GM03348 (cell line): ENCODE measurements at places on chromosomes 1 and 21.

- DNase-seq, result no peak
Observed at GRCh38 chr1:43274125-43274803, 4.5 kb downstream of the TMEM125 start.

DNA sequence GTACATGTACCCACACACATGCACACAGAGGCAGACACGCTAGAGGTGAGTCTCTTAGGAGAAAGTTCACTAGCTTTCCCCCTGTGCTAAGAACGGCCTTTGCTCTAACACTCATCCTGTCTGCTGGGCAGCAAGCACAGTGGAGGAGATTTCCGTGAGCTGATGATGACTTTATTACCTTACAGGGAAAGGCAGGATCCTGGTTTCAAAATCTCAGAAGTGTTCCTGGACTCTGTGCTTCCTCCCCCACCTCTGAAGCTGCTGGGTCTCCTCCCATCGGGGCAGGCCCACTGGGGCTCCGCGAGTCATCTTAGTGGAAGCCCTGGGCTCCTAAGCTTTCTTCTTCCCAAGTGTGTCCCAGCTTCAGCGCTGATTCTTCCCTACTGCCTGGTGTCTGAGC, 2.7 kb downstream of the FAM3B start:
- DNase-seq, result no peak

- DNase-seq, result peak; percentile 51
Observed at GRCh38 chr1:59393211-59394180, 96.6 kb downstream of the FGGY start.

DNA sequence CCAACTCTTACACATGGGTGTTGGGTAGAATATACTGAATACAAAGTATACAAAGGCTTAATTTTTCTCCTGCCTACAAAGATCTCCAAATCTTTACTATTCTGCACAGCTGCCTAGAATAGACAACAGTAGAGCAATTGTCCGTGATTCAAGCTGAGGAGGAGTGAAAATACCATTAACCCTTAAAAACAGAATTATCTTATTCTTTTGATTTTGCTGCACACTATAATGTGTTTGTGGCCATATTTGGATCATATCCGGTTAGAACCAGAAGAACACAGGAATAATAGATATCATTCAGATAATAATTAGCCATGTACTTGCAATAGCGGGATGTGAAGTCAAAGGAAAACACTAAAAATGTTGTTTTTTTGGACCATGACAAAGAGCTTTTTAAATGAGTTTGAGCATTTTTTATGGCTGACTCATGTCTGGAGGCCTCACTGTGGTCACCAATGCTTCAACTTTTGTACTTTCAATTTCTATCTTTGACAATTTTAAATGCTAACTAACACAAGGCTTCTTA, 197.6 kb upstream of the FOXD3 start:
- DNase-seq, result peak; percentile 65

- no peak for DNase-seq
Observed at GRCh38 chr1:247402120-247402675, 13.8 kb upstream of the NLRP3 start.

GRCh38 chr1:115303364-115303763, 34.7 kb downstream of the NGF start:
- DNase-seq, result no peak

DNA sequence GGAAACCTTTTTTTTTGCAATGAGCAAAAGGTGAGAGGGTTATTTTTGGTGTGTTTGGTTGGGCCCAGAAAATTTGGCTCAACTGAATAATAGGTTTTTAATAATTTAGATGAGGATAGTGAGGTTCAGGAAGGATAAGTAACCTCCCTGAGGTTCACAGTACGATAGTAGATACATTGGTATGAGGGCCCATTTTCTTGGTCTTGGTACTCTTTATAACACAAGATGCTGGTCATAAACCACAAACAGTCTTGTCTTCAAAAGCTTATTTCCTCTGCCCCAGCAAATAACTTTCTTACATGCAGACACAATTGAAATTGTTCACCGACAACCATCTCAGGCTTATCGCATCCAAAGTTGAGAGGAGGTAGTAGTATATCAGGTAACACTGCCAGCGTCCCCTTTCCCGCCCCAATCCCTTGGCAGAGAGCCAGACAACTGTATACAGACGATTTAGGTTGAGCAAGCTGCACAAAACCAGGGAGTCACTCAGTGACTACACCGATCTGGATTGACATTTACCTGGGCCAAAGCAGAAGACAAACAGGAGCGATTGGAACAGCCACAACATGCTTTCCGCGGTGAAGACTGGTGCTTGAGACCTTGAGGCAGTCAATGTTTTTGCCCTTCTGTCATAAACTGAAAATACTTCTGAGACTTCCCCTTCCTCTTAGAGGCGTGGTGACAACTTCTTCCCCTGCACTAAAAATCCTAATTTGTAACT, at the start of gene SLAMF6:
Gene SLAMF6 (minus strand): TSS at position 634 of the 724 bp plus-strand sequence. CDS start 63 bp downstream, at position 571.
- no peak for DNase-seq

- DNase-seq, result no peak
Observed at GRCh38 chr1:205434738-205435137, 12.9 kb upstream of the LEMD1 start.

DNA sequence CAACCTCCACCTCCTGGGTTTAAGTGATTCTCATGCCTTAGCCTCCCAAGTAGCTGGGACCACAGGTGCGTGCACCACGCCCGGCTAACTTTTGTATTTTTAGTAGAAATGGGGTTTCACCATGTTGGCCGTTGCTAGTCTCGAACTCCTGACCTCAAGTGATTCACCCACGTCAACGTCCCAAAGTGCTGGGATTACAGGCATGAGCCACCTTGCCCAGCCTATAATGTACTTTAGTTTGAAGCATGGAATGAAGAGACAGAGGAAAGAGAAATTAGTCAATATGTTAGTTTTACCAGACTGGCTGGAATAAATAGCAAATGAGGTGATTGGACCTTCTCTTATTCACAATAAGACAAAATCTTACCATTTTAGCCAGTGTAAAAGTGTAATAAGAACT, 89.0 kb downstream of the GTF2B start:
- no peak for DNase-seq

- DNase-seq, result peak; percentile 88
Observed at GRCh38 chr1:57424231-57425027, 569 bp upstream of the DAB1 start.

GRCh38 chr1:223711173-223711572, 1.2 kb upstream of the CAPN2 start:
- no peak for DNase-seq

DNA sequence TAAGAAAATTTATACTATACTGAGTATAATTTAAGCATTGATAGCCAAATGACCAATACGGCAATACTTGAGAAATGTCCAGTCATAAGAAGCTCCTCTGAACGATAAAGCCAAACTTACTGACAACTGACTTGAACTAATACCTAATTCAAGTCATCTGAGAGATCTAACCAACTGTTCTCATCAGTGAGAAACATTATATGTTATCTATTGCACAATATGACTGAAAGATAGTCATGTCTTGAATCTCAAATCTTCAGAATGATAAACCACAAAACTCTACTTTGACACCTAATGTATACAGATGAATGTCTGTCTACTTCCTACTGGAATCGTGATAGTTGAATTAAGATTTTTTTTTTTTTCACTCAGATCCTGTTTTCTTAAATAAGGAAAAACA, 39.0 kb downstream of the APP start:
- DNase-seq, result no peak

DNA sequence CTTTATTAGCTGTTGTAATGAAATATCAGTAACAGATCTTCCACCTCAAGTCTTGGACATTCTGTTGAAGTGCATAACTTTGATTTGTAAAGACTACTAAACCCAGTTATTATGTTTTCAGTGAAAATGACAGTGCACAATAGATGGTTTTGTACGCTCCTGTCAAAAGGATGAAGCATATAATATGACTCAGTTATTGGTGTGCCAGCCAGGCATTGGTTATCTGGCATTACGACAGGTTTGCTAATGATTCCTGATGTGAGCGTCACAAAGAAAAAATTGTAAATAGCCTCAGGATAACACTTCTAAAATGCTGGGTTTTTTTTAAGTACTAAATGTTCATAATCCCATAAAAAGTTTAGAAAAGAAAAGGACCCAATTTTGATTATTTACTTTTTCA, 147.9 kb downstream of the MAGI3 start:
- peak; percentile 28 for DNase-seq

- DNase-seq, result no peak
Observed at GRCh38 chr1:26327956-26328362, 10.2 kb downstream of the CD52 start.

GRCh38 chr1:91406773-91407389, 2.2 kb upstream of the HFM1 start:
- DNase-seq, result peak; percentile 44

DNA sequence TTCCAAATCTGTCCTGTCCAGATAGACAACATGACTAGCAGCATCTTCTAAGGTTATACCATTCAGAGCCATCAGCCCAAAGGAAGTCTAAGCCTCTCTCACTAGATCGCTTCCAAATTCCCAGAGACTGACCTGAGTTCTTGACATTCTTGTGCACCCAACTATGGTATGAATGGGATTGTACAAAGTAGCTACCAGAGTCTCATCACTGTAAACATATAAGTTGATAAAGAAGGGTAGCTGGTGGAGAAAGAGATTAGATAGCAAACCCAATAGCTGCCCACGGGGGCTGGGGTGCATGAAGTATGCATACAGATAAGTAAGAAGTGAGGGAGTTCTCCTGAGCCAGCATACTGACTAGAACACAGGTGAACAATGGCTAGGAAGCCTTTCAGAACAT, 180.0 kb downstream of the PLPP3 start:
- no peak for DNase-seq

- no peak for DNase-seq
Observed at GRCh38 chr1:65421351-65422025, 1.0 kb downstream of the LEPR start.

GRCh38 chr1:216812966-216813365, 89.7 kb upstream of the ESRRG start:
- no peak for DNase-seq

DNA sequence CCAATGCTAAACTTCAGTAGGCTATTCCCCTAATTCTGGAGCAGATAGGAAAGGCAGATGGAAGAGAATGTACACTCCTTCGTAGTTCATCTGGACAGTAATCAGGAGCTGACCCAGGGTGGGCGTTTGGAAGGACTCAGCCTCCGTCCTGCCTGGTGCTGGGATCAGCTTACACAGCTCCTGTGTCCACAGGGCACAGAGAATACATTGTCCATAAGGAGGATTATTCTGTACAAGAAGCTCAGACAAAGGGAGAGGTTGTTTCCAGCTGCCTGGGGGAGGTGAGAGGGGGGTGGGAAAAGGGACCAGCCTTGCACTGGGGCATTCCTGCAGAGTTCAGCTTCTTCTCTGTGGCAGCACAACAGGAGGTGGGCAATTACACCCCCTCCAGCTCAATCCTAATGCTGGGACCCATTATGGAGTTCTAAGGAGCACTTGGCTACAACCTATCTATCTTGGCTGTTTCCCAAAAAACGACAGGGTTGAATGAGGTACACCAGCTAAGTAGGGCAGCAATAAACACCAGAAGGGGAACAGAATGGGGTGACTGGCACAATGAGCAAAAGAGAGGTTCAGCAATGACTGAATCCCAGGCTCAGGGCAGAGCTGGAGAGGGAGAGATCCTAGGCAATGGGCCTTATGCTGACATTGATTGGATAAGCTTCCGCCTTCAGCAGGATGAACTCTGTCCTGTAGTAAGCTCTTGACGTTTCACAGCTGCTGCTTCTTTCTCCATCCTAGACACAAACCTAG, 7.4 kb downstream of the MED8 start:
- no peak for DNase-seq

DNA sequence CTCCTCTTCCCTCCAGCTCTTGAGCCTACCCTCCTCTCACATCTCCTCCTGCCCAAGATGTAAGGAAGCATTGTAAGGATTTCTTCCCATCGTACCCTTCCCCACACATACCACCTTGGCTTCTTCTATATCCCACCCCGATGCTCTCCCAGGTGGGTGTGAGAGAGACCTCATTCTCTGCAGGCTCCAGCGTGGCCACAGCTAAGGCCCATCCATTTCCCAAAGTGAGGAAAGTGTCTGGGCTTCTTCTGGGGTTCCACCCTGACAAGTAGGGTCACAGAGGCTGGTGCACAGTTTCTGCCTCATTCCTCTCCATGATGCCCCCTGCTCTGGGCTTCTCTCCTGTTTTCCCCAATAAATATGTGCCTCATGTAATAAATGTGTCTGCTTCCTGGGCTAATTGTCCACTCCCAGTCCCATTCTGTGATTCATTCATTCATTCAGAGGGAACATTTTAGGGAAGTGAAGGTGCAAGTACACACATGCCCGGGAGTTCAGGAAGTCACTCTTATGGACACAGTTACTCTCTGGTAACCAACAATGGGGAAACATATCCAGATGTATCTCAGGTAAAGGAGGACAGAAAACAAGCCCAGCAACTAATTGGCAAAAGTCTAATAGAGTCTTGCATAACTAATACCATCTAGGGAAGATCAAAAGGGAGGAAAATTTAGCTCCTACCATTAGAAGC, 1.9 kb downstream of the SPRR4 start:
- DNase-seq, result no peak

DNA sequence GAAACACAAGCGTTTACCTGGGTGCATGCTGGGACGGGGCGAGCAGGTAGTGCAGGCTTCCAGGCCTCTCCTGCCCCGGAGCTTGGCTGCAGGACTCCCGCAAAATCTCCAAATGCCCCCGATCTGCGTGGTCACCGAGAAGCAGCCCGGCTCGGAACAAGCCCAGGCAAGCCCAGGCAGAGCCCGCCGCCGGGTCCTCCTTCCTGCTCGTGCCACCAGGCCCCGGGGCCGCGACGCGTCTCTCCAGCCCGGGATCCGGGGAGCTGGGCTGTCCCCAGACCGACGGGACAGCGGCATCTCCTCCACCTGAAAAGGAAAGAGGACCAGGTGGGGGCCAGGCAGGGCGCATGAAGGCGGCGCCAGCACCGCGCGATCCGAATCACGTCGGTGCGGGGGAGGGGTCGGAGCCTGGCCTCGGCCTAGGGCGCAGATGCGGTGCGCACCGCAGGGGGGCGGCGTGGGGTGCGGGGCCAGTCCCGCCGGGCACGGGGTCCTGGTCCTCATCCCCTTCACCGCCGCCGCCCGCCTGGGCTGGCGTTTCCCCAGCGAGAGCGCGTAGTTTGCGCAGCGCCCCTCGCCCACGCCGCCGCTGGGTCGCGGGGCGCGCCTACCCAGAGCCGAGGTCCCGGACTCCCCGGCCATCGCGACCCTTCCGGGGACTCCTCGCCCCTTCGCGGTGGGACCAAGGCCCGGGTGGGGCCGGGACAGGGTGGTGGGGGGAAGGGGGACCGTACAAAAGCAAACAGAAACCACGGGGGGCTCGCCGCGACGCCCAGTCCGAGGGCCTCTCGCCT, 52.4 kb upstream of the H6PD start:
- DNase-seq, result peak; percentile 79

DNA sequence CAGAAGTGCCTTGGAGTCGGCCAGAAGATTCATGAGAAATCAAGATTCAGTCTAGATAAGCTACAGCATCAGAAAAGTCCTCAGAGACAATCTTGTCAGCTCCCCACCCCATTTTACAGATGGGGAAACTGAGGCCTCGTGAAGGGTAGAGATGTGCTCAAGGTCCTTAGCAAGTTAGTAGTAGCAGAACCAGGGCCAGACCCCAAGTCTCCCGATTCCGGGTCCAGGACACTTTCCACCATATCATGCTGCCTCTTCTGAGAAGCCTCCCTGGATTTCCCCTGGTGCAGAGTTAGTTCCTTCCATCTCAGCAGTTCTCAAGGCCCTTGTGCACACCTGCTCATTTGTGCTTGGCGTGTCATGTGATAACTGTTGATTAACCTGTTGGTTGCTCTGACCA, 91.5 kb upstream of the ACTL8 start:
- no peak for DNase-seq

GRCh38 chr21:44686000-44686781, 4.2 kb upstream of the KRTAP12-1 start:
- DNase-seq, result no peak

GRCh38 chr1:176754676-176755075, 291.7 kb downstream of the PAPPA2 start:
- DNase-seq, result no peak

GRCh38 chr1:158506369-158506987, 34.5 kb downstream of the OR10R2 start:
- DNase-seq, result peak; percentile 11
